ENCODE measurements at places on chromosomes 12 and 14. TPM values are rescaled to one million over a fixed set of nuclear protein-coding genes. Genes with fewer than 3 reads are reported as not detected.

Gene BCL11B
- total RNA-seq: 49.1 TPM

Gene KRT75
- not detected for total RNA-seq

Gene GNG2
- 146 TPM for total RNA-seq

Gene PLEKHG3
- total RNA-seq: 20.1 TPM

Gene SMOC1
- not detected for total RNA-seq

Gene HRK
- total RNA-seq: not detected

Gene OR6C1
- total RNA-seq: not detected

Gene CDH24
- 1.00 TPM for total RNA-seq

Gene CNTN1
- total RNA-seq: not detected

Gene MIP
- total RNA-seq: not detected

Gene TSHR
- not detected for total RNA-seq

Gene KLHL33
- 0.12 TPM for total RNA-seq

Gene LIN7A
- not detected for total RNA-seq

Gene FGF6
- not detected for total RNA-seq

Gene ARHGAP9
- 88.4 TPM for total RNA-seq

Gene HOXC10
- total RNA-seq: not detected

Gene TAS2R46
- 0.55 TPM for total RNA-seq

Gene ADIPOR2
- total RNA-seq: 43.8 TPM

Gene ADAM20
- 0.38 TPM for total RNA-seq

Gene DPF3
- total RNA-seq: 0.24 TPM

Gene DHRS2
- 2.6 TPM for total RNA-seq

Gene RERG
- total RNA-seq: not detected
